ENCODE measurements at places on chromosomes 11 and 22.

GRCh38 chr11:88313441-88313840 lies 24.1 kb downstream of the CTSC start:
- no peak for DNase-seq

GRCh38 chr11:129595038-129595962 lies 219.7 kb downstream of the BARX2 start:
- no peak for DNase-seq

GRCh38 chr11:75867778-75868374 lies 52.9 kb downstream of the UVRAG start:
- DNase-seq = no peak

- no peak for DNase-seq
These were observed 4.6 kb downstream of the OR4C45 start for GRCh38 chr11:50037251-50037650.

- DNase-seq = no peak
These were observed 12.1 kb downstream of the SLC15A3 start for GRCh38 chr11:60939855-60940254.

- DNase-seq = no peak
These were observed 775 bp downstream of the LPXN start for GRCh38 chr11:58574881-58575280.

GRCh38 chr22:20021196-20022181 lies 579 bp downstream of the TANGO2 start:
- peak; percentile 90 for DNase-seq

DNA sequence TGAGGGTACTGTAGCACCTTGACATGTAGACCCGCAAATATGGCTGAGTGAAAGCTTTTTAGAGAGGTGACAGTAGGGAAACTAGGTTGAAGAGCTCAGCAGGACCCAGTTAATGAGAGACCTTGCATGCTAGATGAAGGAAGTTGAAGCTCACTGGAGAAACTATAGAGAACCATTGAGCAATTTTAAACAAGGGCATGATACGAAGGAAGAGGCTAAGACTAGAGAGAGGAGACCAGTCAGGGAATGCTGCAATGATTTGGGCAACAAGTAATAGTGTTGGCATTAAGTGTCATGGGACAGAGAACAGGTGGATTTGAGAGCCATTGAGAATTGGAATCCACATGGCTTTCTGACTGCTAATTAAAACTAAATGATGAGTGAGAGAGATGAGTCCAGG lies 4.1 kb downstream of the OLFML1 start:
- DNase-seq = no peak

GRCh38 chr11:36364551-36365325 lies 68.7 kb downstream of the PRR5L start:
- DNase-seq = no peak

GRCh38 chr11:15769203-15769602 lies 587.1 kb downstream of the SOX6 start:
- DNase-seq = no peak

GRCh38 chr11:8192016-8192895 lies 23.4 kb upstream of the RIC3 start:
- DNase-seq = no peak

- DNase-seq = peak; percentile 20
These were observed 27.2 kb upstream of the RASL10A start for GRCh38 chr22:29342577-29343312.

DNA sequence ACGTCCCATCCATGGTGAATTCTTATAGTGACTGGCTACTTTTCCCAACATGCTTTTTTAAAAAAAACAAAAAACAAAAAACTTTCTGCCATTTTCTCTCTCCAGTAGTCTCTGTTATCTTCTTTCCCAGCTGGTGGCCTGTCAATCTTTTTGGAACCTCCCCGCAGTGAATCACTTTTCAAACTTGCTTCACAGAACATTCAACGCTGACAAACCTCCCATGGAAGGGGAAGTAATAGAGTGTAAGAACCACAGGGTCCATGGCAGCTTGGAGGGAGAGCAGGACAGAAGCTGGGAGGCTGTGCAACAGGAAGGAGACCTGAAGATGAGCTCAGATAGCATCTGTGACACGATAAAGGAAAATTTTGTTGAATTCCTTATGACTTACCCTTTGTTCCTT lies 9.8 kb upstream of the CECR2 start:
- DNase-seq = no peak

DNA sequence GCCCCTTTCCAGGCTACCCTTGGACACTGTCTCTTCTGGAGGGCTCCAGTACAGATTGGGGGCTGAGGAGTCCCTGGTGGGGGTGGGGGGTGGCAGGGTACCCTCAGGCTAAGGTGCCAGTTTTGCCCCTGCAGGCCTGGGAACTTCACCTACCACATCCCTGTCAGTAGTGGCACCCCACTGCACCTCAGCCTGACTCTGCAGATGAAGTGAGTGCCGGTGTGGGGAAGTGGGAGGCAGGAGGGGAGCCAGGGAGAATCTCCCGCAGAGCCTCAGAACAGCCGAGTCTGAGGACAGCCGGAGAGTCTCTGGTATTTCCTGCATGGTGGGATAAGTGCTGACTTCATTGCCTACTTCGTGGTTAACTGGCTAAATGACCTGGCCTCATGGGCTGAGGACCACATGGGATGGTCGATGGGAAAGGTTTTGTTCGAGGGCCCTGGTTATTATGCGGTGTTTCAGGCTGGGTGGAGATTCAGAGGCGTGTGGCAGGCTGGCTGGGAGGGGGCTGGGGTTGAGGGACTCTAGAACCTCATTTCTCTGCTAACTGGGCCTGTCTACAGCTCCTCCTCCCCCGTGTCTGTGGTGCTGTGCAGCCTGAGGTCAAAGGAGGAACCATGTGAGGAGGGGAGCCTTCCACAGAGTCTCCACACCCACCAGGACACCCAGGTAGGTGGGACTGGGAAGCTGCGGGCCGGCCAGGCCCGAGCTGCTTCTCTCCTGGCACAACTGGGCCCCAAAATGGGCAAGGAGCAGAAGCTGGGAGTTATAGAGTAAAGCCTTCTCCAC lies 8.5 kb downstream of the TMEM258 start:
- DNase-seq = no peak

GRCh38 chr11:11961399-11962028 lies 46.9 kb downstream of the DKK3 start:
- DNase-seq = no peak

- DNase-seq = no peak
These were observed 3.4 kb upstream of the MS4A15 start for GRCh38 chr11:60753309-60753708.

DNA sequence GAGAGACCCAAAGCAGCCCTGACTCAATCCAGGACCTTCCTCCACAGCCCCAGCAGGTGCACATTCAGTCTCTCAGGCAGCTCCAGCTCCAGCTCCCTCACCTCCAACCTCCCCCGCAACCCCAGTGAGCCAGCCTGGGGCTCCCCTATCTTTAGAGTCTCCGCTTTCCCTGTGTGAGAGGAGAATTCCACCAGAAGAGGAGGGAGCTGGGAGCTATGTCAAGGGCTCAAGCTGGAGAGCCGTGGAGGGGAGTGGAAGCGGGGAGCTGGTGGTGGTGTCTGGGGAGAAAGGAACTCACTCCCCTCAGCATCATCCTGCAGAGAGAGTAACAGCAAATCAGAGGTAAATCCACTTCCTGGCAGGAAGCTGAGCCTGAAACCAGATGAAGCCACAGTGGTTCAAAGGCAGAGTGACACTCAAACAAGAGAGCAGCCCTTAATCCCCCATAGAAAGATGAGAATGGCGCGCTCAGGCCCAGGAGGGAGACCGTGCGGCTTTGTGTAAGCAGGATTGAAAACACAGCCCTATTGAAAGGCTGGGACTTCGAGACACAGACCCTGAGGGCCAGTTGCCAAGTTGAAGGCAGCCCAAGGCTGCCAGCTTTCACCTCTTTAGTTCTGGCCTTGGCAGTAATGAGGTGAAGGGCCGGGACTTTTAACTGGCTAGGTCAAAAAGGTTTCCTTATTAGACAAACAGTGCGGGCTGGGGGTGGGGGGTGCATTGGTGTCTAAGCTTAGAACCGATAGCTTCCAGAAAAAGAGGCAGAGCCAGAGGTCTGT lies 21.4 kb upstream of the CDON start:
- no peak for DNase-seq

- no peak for DNase-seq
These were observed 43.9 kb upstream of the LMO2 start for GRCh38 chr11:33935461-33936456.

DNA sequence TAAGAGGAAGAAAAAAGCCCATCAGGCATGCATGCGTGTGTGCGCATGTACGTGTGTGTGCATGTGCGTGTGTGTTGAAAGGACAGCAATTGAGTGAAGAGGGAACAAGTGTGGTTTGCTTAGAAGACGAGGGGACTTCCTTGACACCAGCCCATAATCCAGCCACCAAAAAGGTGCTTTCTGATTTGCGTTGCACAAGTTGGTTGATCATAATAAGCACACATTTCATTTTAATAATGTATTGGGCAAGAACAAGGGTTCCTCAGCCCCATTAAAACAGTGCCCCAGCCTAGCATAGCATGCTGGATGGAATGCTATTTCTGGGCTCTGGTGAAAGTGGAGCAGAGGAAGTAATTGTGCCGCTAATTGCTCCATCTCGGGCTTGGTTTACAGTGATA lies 493.2 kb downstream of the MIAT start:
- no peak for DNase-seq

GRCh38 chr11:45232341-45233080 lies 53.6 kb downstream of the SYT13 start:
- no peak for DNase-seq

DNA sequence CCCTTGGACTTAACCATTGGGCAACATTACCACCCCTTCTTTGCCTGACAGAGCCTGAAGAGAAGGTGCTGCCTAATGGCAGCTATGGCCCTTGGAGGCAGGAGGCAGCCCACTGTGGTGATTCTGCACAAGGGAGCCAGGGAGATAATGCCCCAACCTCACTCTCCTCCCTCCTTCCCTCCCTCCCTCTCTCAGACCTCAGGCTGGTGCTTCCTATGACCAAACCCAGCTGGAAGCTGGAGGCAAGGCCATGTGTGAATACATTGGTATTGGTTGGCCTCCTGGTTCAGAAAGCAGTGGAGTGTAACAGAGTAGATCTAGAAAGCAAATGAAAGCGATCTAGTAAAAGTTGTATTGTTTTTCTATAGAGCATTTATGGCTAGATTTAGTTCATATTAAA lies 233.1 kb downstream of the CSNK2A3 start:
- DNase-seq = no peak

DNA sequence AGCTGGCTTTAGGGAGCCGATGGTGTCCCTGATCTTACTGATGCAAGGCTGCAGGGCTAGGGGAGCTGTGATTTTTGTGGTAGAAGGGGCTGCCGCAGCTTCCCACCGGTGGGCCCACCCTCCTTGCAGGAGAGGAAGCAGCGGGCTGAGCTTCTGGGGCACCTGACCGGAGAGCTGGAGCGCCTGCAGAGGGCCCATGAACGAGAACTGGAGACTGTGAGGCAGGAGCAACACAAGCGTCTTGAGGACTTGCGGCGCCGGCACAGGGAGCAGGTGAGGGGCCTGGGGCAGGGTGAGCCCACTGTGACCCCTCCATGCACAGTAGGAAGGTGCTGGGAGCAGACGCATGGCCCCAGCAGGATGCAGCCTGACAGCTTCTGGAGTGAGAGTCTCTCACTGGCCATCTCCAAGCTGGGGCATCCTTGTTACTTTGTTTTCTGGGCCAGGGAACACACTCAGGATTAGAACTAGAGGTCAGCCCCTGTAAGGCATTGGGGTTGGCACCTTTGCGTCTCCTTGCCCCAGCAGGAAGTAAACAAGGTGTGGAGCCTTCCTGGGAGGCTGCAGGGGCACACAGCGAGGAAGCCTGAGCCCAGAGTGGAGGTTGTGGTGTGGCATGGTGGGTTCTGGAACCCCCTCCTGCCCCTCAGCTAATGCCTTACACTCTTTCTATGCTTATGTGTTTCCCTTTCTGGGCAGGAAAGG lies 66.7 kb downstream of the CEP164 start:
- DNase-seq = no peak

- DNase-seq = peak; percentile 46
These were observed 8.7 kb upstream of the DAGLA start for GRCh38 chr11:61671527-61671926.

DNA sequence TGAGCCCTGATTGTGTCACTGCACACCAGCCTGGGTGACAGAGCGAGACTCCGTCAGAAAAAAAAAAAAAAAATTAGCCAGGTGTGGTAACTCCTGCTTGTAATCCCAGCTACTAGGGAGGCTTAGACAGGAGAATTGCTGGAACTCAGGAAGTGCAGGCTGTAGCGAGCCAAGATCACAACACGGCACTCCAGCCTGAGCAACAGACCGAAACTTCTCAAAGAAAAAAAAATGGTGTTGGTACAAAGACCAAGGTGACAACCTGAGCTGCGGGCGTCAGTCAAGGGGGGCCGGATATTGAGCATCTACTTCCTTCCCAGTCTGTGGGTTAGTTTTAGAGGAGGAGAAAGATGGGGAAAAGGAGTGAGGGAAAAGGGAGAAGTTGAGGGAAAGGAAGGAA lies 48.5 kb upstream of the HSPA8 start:
- DNase-seq = no peak

- DNase-seq = no peak
These were observed 375.1 kb downstream of the OPCML start for GRCh38 chr11:133156986-133157745.

DNA sequence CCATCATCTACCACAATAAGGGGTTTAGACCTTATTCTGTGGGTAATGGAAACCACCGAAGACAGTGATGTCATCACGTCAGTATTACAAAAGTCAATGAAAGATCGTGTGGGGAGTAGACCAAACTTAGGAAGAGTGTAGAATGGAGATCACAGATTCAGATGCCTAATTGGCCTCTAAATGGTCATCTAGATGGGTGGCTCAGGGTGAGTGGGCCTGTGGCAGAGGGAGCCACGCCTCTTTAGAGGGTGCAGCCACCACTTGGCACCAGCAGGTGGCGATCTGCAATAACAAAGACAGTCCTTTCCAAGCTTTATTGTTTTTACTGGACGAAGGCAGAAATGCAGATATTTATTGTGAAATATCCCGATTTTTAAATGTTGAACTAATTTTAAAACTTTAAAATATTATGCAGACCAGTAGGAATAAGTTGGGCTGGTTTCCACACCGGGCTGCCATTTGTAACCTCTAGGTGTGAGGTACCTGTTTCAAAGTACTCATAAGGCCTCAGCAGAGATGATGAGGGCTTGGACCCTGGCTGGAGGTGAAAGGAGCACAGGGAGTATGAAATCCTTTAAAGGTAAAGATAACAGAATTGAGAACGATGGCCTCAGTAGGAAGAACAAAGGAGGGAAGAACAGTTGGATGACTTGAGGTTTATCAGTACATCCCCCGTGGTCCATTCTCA lies 222.0 kb downstream of the DBX1 start:
- DNase-seq = no peak

GRCh38 chr11:64834723-64835615 lies 9.5 kb downstream of the CDC42BPG start:
- peak; percentile 42 for DNase-seq

DNA sequence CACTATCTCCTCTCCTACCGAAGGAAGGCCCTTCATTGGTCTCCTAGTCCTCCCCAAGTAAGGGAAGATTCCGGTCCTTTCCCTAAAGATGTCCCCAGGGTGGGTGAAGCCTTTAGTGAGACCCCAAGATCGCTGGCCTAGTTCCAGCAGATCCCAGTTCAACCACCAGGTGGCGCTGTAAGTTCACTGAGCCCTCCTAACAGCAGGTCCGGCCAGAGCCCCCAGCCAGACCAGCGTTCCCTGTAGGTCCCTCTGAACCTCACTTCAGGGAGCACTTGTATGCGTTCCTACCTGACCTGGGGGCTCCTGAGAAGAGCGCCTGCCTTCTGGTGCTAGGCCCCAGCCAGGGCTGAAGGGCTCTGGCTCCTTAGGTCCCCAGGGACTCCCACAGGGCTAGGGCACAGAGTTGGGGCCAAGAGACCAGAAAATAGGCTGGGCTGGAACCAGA lies 38.1 kb downstream of the LMO1 start:
- peak; percentile 79 for DNase-seq
